ENCODE measurements at places on chromosomes 3 and 15.

DNA sequence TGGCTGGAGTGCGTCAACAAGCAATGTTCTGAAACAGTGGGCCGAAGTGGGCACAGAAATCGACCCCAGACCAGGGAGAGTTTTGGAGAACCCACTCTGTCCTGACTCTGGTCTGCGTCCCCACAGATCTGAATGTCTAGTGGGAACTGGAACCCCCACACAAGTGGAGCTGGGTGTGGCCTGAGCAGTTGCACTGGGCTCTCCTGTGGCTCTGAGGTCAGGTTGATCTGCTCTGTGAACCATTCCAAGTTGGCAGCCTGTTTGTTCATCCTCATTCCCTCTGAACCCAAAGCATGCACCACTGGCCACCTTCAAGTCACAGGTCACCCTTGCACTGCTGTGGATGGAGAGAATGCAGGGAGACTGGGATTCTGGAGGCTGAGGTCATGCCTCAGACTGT, 60.5 kb downstream of the STARD5 start:
- DNase-seq, result no peak

DNA sequence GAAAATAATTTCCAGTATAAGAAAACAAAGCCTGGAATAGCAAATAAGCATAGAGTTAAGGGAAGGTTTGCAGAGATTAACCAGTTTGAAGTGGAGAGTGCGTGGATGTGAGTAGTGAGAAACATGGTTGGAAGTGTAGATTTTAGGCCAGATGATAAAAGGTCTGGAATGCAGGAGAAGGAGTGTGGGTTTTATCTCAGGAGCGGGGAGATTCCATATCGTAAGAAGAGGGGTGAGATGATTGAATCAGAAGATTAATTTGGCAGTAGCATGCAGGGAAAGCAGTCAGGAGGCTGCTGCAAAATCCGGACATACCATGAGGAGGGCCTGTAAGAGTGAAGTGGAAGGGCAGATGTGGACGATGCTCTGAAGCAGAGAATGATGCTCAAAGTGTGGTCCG, 13.7 kb downstream of the PPARG start:
- DNase-seq, result no peak

DNA sequence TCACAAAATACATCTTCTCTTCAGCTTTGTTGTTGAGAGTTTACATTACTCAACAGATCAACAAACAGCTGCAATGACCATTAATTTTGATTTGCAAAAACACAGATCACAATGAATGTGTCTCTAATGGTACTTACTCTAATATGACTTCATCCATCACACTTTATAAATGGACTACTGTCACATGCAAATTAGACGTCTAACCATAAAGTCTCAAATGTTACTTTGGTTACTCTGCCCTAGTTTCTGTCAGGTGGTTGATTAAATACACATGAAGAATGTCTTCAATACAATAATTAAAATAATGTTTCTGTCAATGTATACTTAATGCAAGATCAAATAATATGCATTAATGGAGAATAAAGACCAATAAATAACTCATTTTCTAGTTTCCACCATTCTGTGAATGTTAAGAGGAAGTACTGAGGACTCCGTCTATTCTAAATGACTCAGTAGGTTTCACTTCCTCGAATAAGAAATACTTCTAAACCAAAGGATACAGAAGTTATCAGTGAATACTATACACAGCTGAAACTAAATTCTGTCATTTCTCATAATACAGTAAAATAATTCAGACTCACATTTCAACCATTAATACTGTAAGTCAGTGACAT, 145.8 kb downstream of the CBLB start:
- no peak for DNase-seq

DNA sequence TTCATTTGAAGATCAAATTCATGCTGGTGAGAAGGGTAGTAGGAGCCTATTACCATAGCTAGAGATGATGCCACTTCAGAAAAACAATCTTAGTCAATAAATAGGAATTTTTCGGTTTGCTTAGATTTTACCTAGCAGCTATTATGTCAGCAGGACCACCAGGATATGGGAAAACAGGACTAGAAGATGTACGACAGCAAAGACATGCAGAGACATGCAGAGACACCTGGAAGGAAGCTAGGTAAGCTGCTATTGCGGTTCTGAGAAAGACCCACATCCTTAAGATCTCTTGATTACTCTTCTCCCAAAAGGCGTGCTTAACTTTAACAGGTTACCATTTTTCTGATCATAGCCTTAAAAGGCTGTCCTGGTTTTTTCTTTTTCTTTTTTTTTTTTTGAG, 64.8 kb upstream of the THSD4 start:
- no peak for DNase-seq

GRCh38 chr3:170982733-170983132, 43.8 kb downstream of the SLC2A2 start:
- DNase-seq, result no peak

DNA sequence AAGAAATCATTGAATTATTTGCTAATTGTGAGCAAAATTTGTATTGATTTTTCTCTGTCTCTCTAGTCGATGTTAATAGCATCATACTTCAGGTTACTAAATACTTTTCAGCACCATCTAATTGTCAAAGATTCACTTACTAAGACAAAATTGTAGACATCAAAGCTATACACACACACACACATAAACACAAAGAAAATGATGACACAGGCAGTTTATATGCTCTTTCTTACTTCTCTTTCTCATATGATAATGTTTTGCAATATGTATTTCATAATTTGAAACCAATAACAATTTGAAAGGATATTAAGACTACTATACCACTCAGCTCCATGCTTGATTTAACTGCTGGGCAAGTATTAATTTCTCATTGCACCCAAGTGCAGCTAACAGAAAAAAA, 406.2 kb downstream of the ROBO2 start:
- DNase-seq, result no peak

- no peak for DNase-seq
Measured at GRCh38 chr15:53758412-53758811, 1.1 kb downstream of the WDR72 start.

DNA sequence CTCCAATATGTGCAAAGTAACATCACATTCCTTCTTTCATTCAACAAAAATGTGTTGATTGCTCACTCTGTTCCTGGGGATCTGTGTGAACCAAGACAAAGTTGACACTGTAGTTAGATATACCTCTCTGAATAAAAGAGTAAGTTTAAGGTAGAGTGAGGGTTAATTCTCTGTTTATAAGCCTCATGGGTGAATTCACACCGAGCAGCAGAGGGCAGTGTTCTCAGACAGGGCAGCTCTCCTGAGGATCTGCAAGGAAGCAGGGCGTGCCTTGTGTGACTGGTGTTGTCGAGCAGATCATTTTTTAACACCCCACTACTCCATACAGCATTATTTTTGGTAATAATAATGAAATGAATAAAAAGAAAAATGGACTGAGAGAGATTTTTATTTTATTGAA, 34.4 kb downstream of the PAQR9 start:
- DNase-seq, result no peak

GRCh38 chr3:39126532-39127071, 19.1 kb downstream of the TTC21A start:
- DNase-seq, result peak; percentile 10

DNA sequence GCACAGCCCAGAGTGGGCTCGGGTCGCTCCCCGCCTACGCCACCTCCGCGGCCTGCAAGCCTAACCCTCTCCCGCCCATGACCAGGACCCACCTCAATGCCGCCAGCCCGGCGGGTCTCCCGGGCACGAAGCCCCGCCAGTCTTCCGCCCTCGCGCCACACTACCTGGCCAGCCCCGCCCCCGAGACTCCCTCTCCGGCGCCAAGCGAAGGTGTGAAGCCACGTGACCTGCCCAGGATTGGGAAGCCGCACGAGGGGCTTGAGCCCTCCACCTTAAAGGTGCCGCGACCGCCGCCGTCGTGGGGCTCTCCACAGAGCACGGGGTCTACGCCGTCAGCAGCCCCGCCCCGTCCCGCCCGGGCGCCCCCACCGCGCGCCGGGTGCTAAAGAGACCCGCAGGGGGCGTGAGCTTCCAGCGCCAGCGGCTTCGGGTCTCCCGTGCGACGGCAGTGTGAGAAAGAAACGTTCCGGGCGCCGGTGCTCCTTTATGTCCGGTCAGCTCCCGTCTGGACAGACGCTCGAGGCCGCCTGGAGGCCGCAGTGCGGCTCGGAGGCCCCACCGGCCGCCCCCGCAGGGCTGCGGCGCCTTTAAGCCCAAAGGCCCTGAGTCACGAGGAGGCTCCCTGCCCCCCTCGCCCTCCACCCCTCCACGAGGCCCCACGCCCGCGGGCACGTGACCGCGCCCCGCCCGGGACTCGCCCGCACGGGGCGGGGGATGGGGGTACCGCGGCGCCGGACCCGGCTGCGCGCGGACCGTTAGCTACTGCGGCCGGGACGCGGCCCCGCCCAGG, at the start of gene CPEB1:
Gene CPEB1, minus strand, starts transcription at position 319 of the 790 bp plus-strand sequence. CDS start 18,904 bp downstream, outside the sequence.
- peak; percentile 1 for DNase-seq

- no peak for DNase-seq
Measured at GRCh38 chr15:31013863-31014607, 22.6 kb upstream of the MTMR10 start.

DNA sequence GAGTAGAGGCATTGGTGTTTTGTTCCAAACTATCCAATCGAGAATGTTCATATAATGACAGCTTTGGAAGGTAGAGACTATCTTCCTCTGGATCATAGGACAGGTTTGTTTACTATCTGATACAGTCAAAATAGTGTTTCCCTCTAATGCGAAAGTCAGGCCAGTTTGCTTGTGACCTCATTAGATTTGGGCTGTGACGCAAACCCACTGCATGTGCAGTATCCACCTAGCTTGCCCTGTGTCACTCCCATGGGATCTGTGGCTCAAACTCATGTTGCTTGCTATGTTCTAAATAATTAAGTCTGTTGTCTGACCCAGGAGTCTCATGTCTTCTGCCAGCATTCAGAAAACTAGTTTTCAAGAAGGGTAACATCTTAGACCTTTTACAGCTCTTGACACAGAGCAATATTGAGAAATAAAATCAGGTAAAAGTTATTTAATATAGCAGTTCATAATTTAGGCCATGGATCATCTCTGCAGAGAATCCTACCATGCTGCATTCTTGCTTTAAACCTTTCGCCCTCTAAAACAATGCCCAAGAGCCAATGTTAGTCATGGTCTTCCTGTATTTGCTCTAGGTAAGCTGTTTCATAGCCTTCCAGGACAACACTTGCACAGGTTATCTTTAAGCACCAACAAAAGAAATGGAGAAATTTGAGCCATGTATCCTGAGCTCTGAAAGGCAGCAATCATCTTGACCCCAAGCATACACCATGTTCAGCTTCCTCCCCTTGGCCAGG, 26.4 kb downstream of the NIT2 start:
- DNase-seq, result no peak

GRCh38 chr3:120516136-120516535, 65.3 kb upstream of the FSTL1 start:
- DNase-seq, result no peak

GRCh38 chr15:40762919-40763800, 708 bp upstream of the GCHFR start:
- no peak for DNase-seq

DNA sequence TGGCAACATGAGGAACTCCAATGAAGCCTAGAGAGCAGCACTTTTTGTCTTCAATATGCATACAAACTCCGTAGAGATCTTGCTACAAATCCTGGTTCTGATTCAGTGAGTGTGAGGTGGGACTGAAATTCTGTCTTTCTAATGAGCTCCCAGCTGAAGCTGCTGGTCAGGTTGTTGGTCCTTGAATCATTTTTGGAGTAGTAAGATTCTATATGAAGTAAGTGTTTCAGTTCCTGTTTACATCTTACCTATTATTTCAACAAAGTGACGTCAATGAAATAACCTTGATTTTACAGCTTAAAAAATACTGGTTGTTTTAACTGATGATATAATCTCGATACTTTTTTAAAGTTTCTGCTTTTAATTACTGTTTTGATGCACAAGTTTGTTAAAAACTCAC, 33.9 kb downstream of the SHQ1 start:
- no peak for DNase-seq

DNA sequence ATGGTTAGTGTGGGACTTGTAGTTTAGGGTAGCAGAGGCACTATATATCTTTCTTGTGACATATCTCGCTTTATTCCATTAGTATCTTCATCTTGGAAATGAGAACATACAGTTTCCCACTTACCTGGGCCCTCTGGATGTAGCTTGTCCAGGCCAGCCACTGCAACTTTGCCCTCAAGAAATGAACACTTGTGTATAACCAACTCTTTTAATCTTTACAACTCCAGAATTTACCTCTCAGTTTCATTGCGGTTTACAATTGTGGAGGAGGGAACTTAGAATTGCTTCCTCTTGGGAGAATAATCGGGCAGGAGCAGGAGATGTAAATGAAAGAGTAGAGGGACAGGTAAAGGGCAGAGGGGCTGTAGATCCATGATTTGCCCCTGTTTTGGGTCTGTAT, 18.4 kb upstream of the TRA2B start:
- DNase-seq, result no peak

DNA sequence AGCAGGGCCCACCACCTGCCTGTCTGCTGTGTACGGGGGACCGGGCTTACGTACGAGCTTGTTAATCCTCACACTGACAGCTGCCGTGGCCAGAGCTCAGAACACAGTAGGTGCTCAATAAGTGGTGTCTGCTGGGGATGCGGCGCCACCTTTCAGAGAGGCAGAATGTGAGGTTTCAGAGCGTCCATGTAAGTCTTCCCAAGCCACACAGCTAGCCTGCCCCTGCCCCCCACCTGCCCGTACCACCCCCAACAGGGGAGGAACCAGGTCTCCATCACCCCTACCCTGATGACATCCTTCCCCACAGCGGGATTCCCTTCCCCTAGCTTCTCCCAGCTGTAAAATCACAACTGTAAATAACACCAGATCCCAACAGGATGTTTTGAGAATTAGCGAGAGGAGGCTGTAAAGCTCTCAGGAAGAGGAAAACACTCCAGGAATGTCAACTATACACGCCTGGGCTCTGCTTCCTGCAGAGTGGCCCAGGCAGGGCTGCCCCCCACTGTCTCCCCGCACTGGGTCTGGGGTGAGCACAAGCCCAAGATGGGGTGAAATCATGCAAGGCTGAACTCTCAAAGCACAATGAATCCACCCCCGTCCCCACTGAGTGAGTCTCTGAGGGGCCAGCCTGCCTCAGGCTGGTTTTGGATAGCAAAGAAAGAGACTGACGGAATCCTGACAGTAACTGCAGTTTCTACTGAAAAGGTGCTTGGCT, 250.1 kb upstream of the LYSMD4 start:
- no peak for DNase-seq

- DNase-seq, result no peak
Measured at GRCh38 chr3:121794264-121794983, 40.4 kb downstream of the IQCB1 start.

Data from T1000 (cell line).